Transverse colon (tissue), 4 donors: ENCODE measurements at places on chromosomes 3 and 15. TPM values are rescaled to one million over a fixed set of nuclear protein-coding genes. Genes with fewer than 3 reads are reported as not detected.

The PRRT3 gene
- total RNA-seq: 3.0 TPM

The CDHR4 gene
- total RNA-seq: not detected

The SHC4 gene
- 0.96 TPM for total RNA-seq

The NR1I2 gene
- 271 TPM for total RNA-seq

The ILDR1 gene
- total RNA-seq: 27.7 TPM

DNA sequence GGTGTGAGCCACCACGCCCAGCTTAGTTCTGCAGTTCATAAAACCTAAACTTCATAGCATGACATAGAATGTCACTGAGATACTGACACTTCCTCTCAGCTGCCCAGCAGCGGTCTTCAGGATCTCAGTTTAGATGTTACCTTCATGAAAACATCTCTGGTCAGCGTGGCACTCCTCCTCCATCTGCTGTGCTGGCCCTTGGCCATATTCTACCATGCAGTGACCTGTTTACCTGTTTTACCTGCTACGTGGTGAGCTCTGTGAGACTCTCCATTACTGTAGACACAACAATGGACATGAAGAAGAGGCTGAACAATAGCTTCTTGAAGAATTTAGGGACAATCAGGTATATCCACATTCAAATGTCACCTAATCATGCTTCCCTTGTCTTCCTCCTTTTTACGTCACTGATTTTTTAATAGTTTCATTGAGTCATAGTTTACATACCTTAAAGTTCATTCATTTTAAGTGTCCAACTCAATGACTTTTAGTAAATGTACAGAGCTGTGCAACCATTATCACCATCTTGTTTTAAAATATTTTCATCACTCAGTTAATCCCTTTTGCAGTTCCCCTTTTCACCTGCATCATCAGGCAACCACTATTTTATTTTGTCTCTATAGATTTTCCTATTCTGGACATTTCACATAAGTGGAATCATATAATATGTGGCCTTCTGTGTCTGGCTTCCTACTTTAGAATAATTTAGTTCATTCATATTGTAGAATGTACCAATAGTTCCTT is 32.2 kb upstream of the PTPN23 start:
- no peak for DNase-seq

DNA sequence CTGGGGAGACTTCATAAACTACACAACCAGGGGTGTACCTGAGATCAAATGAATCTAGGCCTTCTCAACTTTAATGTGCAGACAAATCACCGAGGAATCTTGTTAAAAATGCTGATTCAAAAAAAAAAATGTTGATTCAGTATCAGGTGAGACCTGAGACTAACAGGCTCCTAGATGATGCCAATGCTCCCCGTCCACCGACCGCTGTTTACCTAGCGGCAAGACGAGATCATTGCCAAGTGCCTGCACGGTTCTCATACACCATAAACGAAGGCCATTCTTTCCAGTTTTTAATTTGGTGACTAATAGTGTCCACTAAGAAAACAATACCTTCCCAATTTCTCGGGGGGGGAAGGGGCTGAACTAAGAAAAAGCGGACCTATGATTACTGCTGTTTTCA is 2.5 kb upstream of the FSIP1 start:
- DNase-seq: no peak

DNA sequence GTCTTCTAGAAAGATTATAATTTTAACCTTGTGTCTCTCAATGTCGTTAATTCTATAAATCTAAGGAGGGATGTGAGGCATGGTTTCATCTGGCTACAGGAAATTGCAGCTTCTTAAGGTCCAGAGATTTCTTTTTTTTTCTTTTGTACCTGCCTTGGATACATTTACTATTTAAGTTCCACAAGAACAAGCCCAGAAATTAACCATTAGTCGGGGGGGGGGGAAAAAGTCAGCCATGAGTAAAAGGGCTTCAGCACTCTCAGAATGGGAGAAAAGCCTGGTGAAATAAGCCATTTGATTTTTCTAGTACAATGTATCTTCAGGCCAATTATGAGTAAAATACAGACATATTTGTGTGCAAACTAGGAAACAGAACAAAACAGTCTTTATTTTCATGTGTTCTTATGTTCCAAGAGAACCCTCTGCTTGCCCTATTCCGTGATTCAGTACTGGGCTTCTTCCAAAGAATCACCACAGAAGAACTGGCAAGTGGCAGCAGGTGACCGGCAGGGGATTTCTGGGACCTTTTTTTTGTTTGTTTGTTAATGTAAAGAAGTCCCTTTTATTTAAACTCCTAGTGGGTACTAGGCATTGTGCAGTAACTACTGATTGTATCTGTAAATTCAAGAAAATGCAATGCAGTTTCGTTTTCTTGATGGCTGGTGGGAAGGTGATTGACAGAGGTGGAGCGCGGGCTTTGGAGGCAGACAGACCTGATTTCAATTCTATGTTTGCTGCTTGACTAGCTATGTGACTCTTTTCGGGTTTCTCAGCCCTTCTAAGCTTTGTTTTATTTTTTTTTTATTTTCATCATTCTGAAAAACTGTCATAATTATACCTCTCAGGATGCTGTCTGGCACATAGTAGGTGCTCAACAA is 82.5 kb downstream of the PEX5L start:
- DNase-seq: no peak

GRCh38 chr3:187570776-187571175 is 99.4 kb downstream of the SST start:
- DNase-seq: no peak

GRCh38 chr15:50685976-50686468 is 575 bp downstream of the TRPM7 start:
- DNase-seq: peak; percentile 64

DNA sequence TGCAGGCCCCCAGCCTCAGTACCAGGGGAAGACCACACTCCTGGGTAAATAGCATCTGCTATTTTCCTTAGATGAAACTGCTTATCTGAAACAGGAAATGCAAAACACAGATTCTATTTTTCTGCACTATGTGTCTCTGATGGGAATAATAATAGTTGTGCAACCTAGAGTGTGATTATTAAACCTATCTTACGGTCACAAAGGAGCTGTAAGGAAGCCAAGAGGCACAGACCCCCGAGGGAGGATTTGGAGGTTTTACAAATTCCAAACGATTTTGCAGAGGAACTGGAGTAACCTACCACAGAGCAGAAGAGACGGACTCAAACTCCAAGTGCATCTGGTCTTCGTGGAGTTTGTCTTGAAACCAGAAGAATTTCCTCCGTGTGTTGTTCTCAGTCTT is 14.1 kb upstream of the APOD start:
- DNase-seq: no peak

- DNase-seq: no peak
Measured at GRCh38 chr3:71432044-71432975, 151.2 kb downstream of the FOXP1 start.

DNA sequence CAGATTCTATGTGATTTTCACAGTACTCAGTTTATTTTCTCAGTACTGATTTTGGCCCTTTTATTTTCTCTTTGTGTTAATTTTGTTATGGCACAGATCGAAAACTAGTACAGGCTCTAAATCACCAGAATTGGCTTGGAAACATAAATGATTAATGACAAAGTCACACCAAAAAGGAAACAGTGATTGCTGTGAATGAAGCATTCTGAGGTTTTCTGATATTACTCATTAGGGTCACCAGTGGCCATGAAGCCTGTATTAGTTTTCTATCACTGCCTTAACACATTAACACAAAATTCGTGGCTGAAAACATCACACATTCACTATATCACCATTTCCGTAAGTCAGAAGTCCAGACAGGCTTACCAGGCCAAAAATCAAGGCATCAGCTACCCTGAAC is 343.0 kb upstream of the THRB start:
- no peak for DNase-seq

- DNase-seq: no peak
Measured at GRCh38 chr15:93989440-93989998, 241.8 kb upstream of the MCTP2 start.

DNA sequence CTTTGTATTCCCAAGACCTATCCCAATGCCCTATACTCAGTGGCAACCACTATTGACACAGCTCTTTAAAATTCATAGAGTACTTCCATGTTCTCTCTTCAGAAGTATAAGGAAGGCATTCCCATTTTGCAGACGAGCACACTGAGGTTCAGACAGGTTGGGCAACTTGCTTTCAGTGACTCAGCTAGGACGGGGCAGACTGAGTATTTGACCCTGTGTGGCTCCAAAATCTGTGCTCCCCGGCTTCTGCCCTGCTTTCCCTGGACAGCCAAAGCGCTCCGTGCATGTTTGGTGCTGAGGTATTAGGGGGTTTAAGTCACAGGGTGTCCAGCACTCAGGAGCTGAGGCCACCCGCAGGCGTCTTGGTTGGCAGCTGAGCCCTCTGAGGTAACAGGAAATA is 59.5 kb downstream of the CEMIP start:
- no peak for DNase-seq

DNA sequence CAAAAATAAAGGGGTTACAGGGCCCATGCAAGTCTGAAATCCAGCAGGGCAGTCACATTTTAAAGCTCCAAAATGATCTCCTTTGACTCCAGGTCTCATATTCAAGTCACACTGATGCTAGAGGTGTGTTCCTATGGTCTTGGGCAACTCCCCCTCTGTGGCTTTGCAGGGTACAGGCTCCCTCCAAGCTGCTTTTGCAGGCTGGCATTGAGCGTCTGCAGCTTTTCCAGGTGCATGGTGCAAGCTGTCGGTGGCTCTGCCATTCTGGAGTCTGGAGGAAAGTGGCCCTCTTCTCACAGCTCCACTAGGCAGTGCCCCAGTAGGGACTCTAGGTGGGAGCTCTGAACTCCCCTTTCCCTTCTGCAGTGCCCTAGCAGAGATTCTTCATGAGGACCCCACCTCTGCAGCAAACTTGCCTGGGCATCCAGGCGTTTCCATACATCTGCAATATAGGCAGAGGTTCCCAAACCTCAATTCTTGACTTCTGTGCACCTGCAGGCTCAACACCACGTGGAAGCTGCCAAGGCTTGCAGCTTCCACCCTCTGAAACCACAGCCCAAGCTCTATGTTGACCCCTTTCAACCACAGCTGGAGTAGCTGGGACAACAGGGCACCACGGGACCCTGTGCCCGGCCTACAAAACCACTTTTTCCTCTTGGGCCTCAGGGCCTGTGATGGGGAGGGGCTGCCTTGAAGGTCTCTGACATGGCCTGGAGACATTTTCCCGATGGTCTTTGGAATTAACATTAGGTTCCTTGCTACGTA is 80.1 kb upstream of the PLSCR5 start:
- no peak for DNase-seq

DNA sequence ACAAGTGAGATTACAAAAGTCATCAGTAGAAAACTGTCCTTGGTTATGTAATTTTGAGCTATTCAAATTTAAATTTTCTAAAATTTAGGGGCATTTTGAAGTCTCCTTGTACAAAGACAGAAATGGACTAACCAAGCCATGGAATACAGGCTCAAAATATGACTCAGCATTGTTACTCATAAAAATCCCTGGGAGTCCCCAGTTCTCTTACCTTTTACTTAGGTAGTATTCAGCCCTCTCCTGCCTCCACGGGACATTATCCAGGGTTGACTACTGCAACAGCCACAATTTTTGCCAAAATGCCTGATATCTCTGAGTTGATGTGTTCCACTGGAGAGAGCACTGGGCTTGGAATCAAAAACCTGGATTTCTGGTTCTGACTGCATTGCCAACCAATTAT is 25.0 kb downstream of the CLDN18 start:
- DNase-seq: no peak

- no peak for DNase-seq
Measured at GRCh38 chr3:34264337-34265041, 466.1 kb downstream of the PDCD6IP start.

- DNase-seq: no peak
Measured at GRCh38 chr3:60384341-60384740, 866.9 kb downstream of the FHIT start.

DNA sequence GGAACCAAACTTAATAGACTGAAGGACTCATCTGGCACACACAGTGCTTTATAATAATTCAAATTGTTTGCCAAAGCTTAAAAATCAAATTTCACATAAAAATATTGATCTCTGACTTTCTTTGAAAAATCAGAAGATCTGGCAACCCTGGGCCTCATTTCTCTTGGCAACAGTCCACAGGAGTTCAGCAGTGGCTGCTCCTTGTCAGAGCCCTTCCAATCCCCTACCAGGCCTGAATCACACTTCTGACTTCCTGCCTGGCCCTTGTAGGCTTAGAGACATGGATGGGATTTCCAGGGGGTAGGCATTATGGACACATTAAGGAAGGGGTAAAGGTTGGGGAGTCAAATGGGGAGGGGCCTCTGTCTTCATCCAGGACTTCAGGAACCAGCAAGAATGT is 55.5 kb downstream of the PLS1 start:
- no peak for DNase-seq

- DNase-seq: no peak
Measured at GRCh38 chr3:130755666-130756065, 9.0 kb upstream of the PIK3R4 start.

GRCh38 chr3:63875510-63875909 is 11.8 kb downstream of the ATXN7 start:
- DNase-seq: no peak

GRCh38 chr3:95511828-95512227 is 1302.6 kb upstream of the EPHA6 start:
- no peak for DNase-seq

DNA sequence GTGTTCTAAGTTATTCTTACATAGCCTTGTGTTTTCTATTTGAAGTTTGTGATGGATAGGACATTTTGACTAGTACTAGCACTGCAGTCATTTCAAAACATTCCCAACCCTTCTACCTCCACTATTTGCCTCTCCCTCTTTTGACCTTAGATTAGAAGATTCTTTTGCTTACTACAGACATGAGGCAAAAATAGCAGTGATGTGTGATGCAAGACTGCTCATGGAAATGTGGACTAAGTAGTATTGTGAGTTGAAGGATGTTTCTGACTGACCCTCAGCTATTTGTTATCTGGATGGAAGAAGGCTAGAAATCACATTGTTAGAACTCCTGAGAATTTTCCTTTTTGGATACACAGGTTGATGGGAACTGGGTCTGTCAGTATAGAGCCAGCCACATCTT is 45.9 kb downstream of the ATP2C1 start:
- DNase-seq: no peak

DNA sequence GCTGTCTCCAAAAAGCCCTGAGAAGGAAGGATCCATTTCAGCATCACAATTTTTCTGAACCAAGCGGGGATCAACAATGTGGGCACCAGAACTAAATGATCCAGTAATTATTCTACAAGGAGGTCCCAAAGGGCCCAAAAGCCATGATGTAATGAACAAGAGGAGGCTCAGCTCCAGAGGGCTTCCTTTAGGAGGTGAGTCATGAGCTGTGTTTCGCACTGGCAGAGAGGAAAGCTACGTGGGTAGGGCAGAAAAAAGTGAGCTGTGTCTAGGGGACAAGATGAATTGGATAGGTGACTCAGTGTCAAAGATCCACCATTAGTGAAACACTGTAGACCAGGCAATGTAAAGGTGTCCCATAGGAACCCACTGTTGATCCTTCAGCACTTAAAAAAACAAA is 113.4 kb downstream of the RORA start:
- DNase-seq: no peak

DNA sequence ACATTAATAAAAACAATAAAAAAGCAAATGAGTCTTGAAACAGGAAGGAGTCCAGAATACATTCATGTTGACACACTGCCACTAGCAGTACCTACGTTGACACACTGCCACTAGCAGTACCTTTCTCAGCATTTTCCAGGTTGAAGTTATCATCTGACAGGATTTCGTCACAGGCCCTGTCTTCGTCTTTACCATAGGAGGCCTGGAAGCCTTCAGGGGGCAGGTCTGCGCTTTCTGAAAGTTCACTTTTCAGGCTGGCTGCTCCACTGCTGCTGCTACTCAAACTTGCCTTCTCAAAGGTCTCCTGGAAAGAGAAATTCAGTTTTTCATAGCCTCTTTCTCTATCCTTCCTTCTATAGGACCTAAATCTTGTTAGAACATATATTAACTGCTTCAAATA is 194.7 kb downstream of the NEK10 start:
- DNase-seq: no peak

GRCh38 chr3:196087906-196088305 is 6.0 kb upstream of the TFRC start:
- no peak for DNase-seq
